Gastrocnemius medialis (tissue), 4 donors: ENCODE measurements at places on chromosomes 3 and 15. TPM values are rescaled to one million over a fixed set of nuclear protein-coding genes. Genes with fewer than 3 reads are reported as not detected.
A peak's percentile ranks its signal among the peaks of the same experiment; 100 is the strongest.

Gene CYP19A1
- total RNA-seq = 0.75 TPM

Gene RBP2
- total RNA-seq = not detected

DNA sequence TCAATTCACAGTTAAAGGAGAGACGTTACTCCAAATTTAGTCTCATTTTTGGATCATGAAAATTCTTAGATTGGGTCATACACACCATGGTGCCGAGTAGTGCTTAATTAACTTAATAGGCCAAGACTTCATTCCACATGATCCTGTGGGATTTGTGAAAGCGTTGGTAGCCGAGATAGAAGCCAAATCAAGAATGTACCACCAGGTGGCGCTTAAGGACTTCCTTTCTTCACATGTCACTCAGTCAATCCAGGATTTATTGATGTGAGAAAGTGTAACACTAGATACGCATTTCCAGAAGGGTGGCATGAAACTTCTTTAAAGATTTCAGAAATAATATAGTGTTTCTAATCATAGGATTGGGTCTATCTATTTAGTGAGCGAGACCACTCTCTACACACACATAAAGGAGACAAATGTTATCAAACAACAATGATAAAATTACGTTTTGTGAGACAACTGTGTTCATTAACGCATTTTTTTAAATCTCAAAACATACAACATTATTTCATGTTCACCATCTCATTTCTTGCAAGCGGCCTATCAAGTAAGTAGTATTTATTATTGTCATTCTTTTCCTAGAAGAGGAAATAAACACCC lies 436.1 kb downstream of the CHL1 start:
- DNase-seq = no peak

GRCh38 chr3:15823092-15823491 lies 25.3 kb upstream of the ANKRD28 start:
- DNase-seq = no peak

DNA sequence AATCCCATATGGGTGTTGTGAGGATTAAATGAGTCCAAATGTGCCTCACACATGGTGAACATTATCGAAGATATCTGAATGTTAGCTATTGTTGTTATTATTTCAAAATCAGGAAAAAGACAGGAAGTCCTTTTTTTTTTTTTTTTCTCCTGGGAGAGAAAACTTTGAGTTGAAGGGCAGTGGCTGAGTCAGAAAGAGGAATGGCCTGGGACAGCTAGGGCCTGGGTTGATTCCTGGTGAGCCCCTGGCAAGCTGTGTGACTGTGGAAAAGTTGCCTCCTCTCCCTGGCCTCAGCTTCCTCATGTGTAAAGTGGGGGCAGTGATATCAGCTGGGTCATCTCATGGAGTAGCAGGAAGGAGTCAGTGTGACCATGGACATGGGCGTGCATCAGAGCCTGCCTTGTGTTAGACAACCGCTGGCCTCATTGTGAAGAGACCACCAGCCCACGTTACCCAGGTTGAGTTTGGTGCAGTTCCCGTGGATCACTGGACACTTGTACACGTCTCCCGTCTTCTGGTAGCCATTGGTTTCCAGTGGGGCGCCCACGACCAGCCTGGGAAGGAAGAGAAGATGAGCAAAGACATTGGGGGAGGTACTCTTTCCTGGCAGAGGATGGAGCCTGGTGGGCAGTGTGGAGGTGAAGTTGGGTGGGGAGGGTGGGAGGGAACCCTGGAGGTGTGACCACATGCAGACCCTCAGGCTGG lies 63.1 kb downstream of the ITGA11 start:
- DNase-seq = no peak

Gene SGO1
- total RNA-seq = not detected

Gene GRAMD2A
- total RNA-seq = not detected

DNA sequence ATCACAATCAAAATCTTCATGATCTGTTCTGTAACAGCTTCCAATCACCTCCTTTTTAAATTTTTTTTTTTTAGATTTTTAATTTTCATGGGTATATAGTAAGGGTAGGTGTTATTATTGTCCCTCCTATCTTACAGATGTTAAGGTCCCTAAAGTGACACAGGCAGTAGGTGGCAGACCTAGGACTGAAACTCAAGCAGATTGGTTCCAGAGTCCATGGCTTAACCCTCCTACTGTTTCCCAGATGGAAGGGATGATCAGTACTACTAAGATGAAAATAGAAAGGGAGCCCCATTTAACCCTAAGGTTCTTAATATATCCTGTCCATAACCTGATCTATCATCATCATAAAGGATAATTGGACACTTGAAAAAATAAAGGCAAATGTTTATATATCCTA lies 57.1 kb downstream of the CHAC1 start:
- no peak for DNase-seq

DNA sequence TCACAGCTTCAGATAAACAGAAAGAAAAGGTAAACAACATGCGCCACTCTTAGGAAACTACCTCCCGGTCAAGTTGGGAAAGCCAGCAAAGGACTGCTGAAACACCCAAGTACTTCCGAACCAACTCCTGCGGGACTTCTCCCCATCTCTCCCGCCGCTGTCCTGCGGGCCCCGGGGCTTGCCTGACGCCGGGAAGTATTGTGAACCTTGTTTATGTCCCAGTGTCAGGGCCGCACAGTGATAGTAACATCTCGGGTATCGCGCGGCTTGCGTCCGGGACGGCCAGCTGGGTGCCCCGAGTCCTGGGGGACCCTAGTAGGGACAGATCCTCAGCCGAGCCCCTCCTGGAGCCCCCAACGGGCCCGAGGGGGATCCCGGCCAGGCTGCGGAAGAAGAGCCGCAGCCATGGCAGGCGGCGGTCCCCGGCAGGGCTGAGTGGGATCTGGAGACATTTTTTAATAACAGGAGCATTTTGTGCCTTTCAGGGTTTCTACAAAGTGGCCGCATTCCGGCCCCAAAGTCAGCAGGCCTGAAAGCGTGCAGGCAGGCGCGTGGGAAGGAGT lies 756 bp downstream of the CLPX start:
- DNase-seq = peak; percentile 55

- DNase-seq = no peak
Observed at GRCh38 chr3:71984843-71985613, 200.1 kb upstream of the PROK2 start.

- no peak for DNase-seq
Observed at GRCh38 chr15:77607111-77607893, 25.4 kb downstream of the LINGO1 start.

DNA sequence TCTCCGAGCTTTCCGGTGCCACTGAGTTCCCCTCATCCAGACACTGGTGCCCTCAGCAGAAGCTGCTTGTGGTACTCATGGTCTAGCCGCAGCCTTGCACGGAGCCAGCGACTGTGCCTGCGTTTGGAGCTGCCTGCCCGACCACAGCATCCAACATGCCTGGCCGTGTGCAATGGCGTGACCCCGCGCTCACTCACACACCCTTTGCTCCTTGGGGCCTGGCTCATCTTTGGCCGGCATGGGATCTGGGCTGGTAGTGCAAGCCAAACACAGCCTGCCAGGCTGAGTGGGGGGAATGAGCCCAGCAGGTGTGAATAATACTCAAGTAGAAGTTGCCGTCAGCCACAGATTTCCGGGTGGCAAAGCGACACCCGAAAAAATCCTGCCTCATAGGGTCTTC lies 1178.7 kb upstream of the GBE1 start:
- DNase-seq = no peak

DNA sequence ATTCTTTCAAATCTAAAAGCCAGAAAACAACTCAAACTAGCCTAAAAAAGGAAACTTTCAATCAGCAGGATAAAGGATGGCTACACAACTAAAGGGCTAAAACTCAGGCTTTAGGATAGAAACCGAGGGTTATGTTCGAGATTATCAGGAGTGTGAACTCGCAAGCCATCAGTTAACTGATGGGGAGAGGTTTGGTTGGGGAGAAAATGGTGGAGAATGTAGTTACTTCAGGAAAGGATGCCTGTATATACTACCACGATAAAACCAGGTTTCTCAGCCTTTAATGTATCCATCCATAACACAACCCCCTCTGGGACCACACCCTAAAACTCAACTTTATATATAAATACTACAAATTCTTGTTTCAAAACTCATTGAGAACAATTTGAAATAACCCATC lies 22.2 kb downstream of the TRA2B start:
- DNase-seq = no peak
